ENCODE measurements at places on chromosomes 3 and 15.

DNA sequence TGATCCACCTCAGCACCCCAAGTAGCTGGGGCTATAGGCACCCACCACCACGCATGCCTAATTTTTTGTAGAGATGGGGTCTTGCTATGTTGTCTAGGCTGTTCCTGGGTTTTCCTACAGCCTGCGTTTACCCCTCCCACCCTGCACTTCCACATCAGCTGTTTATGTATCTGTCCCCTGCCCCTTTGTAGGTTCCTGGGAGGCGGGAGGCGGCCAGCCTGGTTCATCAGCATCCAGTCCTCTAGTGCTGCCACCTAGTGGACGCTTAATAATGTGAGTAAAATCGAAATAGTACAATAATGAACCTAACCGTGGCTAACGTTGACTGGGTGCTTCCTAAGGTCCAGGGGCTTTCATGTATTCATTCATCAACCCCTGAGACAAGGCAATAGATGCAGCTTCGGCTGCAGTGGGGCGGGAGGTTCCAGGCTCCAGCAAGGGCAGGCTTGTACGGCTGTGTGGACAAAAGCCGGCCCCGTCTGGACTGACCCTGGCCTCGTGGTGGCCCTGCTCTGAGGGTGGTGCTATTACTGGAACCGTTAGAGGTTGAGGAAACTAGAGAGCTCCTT, 1.2 kb upstream of the LCTL start:
- no peak for DNase-seq

DNA sequence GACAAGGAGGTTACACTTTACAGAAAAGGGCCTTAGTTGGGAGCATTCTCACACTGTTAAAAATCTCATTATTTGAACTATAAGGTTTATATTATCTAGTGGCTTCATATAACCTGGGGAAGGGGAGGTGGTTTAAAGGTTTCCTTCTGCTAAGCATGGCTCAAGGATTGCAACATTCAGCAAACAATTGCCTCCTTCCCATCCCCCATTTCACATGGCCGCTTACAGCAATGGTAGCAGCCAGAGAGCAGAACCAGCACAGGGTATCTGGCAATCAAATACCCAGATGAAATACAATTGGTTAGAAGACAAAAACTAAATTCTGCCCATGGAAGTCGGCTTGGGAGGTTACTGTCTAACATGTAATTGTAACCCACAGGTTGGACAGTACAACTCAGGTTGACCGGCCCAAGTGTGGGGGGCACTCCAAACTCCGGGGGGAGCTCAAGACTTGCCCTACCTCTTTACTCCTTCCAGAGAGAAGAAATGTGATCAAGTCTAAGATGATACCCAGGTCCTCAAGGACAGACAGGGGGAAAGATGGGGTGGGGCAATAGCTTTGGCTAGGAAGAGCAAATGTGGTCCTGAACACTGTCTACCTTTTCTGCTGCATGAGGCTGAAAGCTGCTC, 15.5 kb downstream of the ETV5 start:
- no peak for DNase-seq

- no peak for DNase-seq
These were observed 331.5 kb upstream of the SLCO3A1 start for GRCh38 chr15:91521996-91522395.

DNA sequence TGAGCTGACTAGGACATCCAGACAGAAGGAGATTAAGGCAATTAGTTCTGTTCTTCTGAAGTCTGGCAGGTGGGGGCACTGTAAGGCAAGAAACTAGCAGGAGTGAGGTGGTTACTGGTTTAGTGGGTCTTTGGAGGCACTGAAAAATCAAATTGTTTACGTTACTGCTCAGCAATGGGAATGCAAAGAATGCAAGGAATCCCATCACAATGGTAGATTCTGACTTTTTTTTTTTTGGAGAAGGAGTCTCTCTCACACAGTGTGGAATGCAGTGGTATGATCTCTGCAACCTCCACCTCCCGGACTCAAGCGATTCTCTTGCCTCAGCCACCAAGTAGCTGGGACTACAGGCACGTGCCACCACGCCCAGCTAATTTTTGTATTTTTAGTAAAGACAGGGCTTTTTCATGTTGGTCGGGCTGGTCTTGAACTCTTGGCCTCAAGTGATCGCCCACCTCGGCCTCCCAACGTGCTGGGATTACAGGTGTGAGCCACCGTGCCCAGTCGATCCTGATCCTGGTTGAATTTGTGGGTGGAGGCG, 16.4 kb downstream of the FAM107A start:
- DNase-seq: no peak

DNA sequence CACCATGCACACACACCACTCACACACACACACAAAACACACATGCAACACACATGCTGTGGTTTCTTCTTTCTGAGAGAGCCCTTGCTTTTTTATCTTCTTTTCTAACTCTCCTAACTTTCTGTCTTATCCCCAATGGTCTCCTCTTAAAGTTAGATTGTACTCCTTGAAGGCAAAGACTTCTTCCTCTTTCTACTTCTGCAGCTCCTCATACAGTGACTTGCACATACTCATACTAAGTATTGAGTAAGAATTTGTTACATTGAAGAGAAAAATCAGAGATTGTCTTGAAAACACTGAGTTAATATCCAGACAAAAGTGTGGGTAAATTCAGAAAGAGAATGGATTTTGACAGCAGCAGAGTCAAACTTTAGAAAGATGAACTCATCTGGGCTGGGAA, 64.4 kb downstream of the GTPBP8 start:
- no peak for DNase-seq

GRCh38 chr15:79130535-79131130, 40.1 kb upstream of the RASGRF1 start:
- DNase-seq: no peak
